CD4-positive, alpha-beta T cell treated with Interleukin-15 for 1 hour (primary cell): ENCODE measurements at places on chromosomes 4 and X.

DNA sequence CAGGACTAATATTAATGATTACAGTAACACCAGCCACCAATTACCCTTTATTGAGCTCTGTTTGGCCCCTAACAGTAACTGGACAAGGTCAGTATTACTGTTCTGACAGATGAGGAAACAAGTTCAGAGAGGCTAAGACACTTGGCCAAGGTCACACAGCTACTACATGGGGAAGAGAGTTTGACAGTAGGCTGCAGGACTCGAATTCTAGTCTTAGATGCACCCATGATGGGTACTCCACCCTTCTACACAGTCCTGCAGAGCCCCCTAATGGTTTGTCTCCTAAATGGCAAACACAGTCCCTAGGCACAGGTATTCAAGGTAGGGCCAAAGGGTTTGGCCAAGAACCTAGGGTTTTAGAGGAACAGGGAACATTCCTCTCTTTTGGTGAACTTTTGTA, 93.9 kb downstream of the NSUN7 start:
- DNase-seq = no peak

GRCh38 chrX:9144701-9145241, 110.8 kb upstream of the FAM9B start:
- DNase-seq = no peak

GRCh38 chr4:181672751-181673150, 570.5 kb upstream of the TENM3 start:
- no peak for DNase-seq

DNA sequence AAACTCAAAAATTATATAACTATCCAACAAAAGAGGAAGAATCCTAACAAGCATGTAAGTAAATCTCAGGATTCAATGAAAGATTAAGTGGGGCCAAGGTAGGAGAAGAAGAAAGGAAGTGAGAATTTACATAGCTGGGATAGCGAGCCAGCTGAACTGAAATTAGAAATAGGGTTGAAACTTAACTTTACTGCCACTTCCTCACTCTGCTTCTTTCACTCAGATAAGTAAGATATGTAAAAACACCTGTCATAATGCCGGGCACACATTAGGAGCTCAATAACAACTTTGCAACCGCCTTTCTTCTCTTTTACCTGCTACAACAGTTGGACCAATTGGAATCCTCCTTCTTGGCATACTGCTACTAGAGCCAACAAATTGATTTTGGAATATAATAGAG, 129.4 kb downstream of the CNKSR2 start:
- DNase-seq = no peak

- no peak for DNase-seq
Measured at GRCh38 chr4:67746797-67747495, 7.2 kb downstream of the GNRHR start.

GRCh38 chr4:37879365-37879764, 11.5 kb upstream of the TBC1D1 start:
- no peak for DNase-seq

GRCh38 chr4:48195853-48196252, 61.8 kb upstream of the TXK start:
- DNase-seq = no peak

DNA sequence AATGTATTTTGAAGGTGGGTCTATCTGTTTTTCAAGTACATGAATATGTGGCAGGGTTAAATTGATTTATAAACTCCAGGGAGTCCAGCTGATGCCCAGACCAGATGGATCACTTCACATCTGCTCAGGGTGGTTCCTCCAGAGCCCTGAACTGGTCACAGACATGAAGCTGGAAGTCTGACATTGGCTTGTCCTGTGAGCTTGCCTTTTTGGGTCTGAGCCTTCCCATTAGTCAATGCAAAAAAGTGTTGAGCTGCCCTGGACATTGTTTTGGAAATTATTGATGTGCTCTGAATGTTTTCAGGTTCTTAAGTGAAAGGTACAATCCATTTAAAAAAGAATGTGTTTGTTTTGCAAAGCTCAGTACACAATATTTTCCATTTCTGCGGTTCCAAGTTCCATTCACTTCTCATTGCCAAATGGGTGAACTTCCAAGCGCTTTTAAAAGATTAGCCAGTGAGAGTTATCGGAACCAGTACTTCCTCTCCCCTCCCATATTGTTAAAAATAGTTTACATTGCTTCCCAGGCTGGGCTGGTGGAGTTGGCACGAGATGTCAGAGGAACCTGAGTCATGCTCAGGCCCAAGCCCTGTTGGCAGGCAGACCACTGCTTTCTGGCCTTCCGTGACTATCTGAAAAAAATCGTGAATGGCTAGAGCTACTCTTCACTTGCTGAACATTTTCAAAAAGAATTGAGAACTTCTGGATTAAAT, 52.1 kb downstream of the PDGFRA start:
- DNase-seq = no peak

DNA sequence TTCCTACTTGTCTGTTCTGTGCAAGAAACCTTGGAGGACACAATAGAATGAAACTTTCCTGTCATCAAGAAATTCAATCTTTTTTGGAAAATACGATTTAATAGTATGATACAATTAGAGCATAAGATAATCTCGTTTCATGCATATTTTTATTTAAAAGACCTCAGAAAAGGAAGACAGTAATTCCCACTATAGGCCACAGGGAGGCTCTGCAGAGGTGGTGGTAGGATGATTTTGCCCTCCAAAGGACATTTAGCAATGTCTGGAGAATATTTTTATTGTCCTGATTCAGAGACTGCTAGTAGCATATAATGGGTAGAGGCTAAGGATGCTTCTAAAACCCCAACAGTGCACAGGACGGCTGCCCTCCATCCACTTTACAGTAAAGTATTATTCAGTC, 68.7 kb downstream of the PAK3 start:
- DNase-seq = no peak

GRCh38 chr4:53313510-53313909, 52.4 kb downstream of the SCFD2 start:
- no peak for DNase-seq

DNA sequence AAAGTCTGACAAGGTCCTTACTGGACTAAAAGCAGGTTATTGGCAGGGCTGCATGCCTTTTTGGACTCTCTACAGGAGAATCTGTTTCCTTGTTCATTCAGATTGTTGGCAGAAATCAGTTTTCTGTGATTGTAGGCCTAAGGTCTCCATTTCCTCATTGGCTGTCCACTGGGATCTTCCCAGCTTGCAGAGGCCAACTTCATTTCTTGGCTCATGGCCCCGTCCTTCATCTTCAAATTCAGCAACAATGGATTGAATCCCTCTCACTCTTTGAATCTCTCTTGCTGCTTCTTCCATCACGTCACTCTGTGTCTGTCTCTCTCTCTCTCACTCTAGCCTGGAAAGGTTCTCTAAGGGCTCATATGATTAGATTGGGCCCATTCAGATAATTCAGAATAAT, 14.9 kb upstream of the GLUD2 start:
- no peak for DNase-seq

- DNase-seq = no peak
Measured at GRCh38 chr4:66795724-66796123, 749.6 kb downstream of the CENPC start.

- DNase-seq = no peak
Measured at GRCh38 chrX:71629467-71629866, 11.2 kb upstream of the CXCR3 start.

DNA sequence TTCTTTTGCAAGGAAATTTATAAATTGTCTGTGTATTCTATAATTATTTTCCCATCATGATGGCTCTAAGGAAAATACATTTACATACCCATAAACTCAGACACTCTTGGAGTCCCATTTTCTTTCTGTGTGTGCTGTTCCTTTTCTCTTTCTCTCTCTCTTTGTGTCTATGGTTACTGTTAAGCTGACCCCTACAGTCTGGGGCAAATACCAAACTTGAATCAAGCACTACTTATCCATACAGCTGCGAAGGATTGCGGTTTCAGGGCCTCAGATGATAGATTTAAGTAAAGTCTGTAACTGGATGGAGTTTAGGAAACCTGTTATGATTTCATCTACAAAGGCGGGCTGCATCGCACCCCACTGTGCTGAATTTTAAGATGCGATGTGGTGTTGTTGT, 150.2 kb downstream of the SHROOM3 start:
- DNase-seq = no peak

- no peak for DNase-seq
Measured at GRCh38 chrX:125947501-125947900, 218.6 kb downstream of the DCAF12L2 start.

DNA sequence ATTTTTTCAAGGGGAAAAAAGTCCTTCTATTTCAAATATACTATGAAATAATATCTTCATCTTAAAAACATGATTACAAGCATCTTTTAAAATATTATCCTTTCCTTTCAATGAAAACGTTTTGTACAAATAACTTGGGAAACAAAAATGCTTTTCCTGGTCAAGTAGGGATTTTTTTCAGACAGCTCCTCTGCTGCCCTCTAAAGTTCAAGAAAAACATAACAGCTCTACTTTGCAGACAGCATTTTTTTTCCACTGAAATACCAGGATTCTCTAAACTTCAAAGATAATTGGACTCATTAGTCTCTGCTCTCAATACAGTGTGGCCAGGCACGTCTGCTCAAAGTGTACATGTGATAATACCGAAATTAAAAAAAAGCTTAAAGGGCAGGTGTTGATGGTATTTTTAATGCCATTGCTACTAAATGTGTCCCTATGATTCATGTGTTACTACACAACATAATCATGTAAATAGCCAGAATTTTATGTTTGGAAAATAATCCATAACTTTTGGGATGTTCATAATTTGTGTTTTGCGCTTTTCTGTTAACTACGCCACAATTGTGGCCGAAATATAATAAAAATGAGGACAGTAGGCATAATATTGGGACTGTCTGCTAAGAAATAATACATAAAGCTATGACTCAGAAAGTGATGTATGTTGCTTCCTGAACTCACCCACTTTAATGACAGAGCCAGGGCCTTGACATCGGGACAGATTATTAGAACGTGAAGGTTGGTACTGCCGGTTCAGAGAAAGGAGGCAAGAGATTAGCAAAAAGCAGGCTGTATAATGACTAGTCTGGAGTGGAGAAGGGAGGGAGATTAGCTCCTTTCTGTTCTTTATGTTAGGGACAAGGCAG, 478.9 kb downstream of the KCNIP4 start:
- DNase-seq = no peak

DNA sequence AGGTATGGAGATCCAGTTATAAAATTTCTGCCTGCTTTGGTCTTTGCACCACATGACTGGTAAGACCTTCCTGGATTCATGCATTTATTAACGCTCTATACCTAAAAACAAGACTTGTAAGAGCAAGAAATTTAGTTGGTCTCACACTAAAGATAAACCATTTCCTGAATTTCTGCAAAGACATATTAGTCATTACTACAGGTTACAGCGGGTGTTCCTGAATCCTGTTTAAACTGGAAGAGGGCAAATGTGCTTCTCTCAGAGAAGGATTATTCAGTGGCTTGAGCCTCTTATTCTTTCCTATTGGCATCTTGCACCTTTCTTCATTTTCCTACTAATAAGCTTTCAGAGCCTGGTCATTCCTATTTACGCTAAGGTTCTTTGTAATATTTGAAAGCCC, 397.6 kb upstream of the TENM3 start:
- no peak for DNase-seq

DNA sequence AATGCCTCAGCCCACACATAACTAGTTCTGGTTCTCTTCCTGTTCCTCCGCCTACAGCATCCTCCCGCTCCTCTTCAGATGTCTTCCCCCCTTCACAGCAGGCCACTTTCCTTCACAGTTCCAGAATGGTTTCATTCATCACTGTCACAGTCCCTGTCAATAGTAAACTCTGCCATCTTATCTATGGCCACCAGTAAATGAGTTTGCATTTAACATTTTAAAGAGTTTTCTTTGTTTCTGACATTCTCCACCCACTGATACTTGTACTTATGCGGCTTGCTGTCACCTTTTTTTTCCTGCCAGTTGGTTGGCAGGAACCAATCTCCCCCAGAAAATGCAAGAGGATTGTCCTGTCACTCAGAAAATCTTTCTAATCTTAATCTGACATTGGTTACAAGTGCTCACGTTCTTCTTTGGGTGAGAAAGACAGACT, 114.1 kb downstream of the GLUD2 start:
- no peak for DNase-seq

DNA sequence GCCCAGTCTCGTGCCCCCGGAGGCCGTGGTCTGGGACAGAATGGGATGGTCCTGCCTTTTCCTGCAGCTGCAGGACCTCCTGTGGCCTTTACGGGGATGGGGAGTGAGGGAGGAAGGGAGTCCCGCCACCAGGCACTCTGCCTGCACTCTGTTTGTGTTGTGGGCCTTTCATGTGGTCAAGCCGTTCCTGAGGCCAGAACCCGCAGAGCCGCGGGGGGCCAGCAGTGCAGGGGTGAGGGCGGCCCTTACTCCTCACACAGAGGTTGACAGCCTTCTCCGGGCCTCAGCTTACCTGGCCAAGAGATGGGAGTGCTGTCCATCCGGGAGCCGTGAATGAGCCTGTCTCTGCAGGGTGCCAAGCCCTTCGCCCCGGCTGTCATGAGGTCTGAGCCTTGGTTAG, 230.7 kb downstream of the AFAP1 start:
- DNase-seq = no peak

DNA sequence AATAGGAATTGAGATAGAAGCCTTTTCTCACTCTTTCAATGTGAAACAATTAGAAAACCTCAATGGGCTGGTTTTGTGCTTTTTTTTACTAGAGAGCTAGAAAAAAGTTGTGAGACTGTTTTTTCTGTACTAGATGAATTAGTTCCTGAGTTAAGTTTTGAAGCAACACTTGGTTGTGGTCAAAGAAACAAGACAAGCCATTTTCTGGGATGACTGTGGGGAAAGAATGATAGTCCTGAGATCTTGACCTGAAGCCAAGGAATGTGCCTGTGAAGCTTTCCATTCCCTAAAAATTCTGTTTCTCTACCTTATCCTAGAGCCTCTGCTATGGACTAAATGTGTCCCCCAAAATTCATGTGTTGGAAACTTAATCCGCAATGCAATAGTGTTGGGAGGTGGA, 157.8 kb upstream of the TLL1 start:
- no peak for DNase-seq

DNA sequence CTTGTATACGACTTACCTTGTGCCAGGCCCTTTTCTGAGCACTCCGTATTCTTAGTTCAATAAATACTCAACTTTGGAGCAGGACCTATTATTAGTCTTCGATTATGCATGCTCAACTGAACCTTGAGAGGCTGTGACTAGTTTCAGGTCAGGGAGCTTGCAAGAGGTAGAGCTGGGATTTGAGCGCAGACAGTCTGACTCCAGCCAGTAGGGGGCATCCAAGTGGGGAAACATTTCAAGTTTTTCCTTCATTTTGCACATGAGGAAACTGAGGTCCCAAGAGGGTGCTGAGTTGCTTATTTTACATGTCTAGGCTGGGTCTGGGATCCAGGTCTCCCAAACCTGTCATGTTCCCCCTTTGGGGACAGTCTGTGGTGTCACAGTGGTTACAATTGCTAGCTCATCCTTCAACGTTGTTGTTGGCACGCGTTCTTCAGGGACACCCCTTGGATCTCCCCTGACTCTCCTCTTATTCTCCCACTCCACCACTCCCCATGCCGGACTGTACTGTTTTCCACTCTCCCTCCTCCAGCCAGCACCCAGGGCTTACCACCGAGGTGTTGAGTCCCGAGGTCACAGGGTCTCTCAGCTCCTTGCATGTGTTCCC, 6.7 kb upstream of the PRICKLE3 start:
- no peak for DNase-seq

GRCh38 chr4:141511055-141511454, 125.3 kb upstream of the IL15 start:
- DNase-seq = no peak

GRCh38 chrX:3787856-3788255, 74.4 kb upstream of the PRKX start:
- DNase-seq = no peak
